ENCODE measurements at places on chromosomes 16 and 17.

GRCh38 chr16:8848231-8848938 lies 20.4 kb downstream of the CARHSP1 start:
- no peak for DNase-seq

GRCh38 chr17:2183346-2183745 lies 120.2 kb downstream of the SMG6 start:
- DNase-seq = no peak

GRCh38 chr17:1904273-1905182 lies 74.7 kb downstream of the RPA1 start:
- DNase-seq = no peak

DNA sequence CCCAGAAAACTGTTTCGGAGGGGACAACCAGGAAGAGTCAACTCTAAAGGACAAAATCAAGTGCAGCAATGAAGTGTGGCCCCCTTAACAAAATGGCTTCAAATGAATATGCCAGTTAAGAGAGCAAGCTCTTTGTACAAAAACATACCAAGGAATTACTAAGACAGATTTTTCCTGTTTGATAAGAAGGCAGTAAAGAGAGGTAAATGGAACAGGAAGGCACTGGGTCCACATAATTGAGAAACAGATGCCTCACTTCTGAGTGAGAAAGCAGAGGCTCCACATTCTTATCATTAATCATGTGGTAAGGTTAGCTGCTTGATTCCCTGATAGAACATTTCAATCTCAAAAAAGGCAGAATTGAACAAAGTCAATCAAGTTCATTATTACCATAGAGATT lies 44.9 kb downstream of the MBTD1 start:
- no peak for DNase-seq

DNA sequence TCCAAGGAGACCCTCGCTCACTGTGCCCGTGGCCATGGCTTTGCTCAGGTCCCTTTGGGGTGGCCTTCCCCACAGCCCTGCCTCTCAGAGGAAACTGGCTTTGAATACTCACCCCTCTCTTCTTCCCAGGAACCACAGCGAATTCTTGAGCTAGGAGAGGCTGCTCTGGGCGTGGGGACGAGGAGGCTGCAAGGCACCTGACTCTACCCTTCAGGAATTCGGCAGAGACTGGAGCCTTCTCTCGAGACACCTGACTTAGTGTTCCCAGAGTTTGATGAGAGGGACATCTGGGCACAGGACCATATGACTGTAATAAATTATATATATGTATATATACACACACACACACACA lies 6.2 kb downstream of the LLGL2 start:
- DNase-seq = no peak

DNA sequence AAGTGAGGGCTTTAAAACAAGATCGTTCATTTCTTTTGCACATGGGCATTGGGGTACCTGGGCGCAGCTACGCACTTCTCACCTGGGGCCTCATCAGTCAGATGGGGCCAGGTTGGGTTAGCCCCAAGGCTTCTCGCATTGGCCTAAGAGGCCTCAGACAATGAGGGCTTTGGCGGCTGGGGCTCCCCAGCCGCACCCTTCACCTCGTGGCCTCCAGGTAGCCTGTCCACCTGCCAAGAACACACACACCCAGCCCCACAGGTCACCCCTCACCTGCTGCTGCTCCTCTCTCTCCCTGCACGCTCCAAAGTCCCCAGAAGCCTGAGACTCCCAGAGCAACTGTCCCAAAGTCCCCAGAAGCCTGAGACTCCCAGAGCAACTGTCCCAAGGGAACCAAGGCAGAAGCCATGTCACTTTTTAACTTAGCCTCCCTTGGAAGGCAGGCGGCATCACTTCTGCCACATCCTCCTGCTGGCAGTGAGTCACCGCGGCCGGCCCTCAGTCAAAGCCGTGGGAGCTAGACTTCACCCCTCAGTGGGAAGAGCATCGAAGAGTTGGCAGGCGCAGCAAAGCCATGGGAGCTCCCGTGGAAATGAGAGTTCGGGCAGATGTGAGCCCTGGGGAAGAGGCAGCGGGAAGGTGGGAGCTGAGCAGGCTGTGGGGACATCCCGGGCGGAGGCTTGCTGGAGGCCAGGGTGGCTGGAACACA lies 78.9 kb upstream of the PLCG2 start:
- no peak for DNase-seq

GRCh38 chr17:44589316-44590071 lies 32.2 kb downstream of the FZD2 start:
- DNase-seq = no peak

GRCh38 chr17:81241648-81242420 lies 2.7 kb downstream of the NDUFAF8 start:
- no peak for DNase-seq

DNA sequence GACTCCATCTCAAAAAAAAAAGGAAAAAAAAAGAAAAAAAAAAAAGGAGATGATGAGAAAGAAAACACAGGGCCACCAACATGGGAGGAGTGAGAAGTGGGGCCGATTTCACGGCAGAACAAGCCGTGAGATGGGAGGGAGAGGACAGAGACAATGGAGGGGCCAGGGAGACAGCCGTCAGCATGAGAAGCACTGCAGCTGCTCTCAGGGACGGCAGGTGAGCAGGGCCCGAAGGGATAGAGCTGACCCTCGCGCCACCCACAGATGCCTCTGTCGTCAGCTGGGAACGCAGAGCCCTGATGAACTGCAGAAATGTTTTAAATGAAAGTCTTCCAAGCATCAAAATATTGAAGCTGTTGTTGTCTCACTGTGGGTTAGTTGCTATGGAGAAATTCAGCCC lies 20.3 kb downstream of the PITPNM3 start:
- DNase-seq = no peak

DNA sequence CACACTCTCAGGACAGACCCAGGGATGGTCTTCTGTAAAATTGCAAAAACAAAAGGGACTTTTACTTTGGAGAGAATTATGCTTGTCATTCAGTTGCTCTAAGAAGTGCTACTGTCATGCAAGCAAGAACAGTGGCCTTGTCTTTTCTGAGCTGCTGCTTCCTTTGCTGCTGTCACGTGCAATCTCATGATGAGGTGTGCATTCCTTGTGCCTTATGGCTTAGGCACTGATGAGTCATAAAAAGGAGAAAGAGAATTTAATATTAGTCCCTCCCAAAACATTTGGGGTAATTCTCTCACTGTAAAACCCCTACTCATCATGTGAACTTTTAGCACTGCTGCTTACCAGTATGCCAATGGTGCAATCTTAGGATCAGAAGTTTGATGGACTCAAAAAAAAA lies 2051.3 kb downstream of the TP53TG3F start:
- DNase-seq = no peak

- DNase-seq = no peak
Measured at GRCh38 chr16:58109330-58109729, 19.9 kb downstream of the CFAP20 start.

DNA sequence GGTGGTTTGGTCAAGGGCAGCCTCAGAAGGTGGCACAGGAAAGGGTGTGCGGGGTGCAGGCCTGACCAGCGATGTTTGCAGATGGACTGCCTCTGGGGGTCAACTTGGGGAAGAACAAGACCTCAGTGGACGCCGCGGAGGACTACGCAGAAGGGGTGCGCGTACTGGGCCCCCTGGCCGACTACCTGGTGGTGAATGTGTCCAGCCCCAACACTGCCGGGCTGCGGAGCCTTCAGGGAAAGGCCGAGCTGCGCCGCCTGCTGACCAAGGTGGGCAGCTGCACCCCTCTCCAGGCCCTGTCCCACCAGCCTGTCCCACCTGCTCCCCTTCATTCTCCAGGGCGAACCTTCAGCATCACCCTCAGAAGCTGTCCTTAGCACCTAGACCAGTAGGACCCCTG lies 12.5 kb downstream of the DHODH start:
- DNase-seq = no peak

- no peak for DNase-seq
Measured at GRCh38 chr16:12043953-12044352, 67.4 kb downstream of the SNX29 start.

GRCh38 chr17:74757502-74757901 lies 9.1 kb downstream of the NHERF1 start:
- no peak for DNase-seq

DNA sequence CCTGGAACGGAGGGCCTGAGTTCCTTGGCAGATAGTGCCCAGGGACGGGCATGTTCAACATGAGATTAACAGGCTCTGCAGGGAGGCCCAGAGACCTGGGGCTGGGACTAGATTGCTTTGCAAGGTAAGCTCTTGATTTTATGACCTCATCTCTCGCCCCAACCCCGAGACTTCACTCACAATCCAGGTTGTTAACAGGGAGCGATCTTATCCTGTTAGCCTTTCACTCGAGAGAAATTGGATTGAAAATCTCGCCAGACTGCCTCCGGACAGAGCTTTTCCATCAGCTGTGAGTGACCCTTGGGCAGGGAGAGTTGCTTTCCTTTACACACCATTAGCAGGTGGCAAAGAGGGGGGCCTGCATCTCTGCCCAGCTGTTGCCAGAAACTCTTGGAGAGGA lies 521.7 kb upstream of the EEF2KMT start:
- DNase-seq = no peak

DNA sequence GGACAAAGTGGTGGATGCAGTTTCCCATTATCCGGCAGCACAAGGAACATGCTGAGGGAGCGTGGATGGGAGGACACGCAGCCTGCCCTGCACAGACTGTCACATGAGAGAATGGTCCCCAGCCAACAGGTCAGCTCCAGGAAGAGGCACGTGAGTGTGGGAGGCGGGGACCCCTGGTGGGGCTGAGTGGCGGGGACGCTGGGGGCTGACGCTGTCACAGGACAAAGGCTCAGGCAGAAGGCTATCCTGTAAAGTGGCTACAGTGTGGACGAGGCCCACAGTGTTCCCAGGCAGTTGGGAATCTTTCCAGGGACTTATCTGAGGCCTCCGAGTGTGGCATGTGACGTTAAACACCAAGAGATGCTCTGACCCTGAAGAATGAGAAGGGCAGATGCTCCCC lies 30.4 kb downstream of the MBTPS1 start:
- no peak for DNase-seq

- no peak for DNase-seq
Measured at GRCh38 chr16:57640185-57640584, 11.8 kb downstream of the ADGRG1 start.

- DNase-seq = no peak
Measured at GRCh38 chr16:48272837-48273421, 25.6 kb upstream of the ABCC11 start.

DNA sequence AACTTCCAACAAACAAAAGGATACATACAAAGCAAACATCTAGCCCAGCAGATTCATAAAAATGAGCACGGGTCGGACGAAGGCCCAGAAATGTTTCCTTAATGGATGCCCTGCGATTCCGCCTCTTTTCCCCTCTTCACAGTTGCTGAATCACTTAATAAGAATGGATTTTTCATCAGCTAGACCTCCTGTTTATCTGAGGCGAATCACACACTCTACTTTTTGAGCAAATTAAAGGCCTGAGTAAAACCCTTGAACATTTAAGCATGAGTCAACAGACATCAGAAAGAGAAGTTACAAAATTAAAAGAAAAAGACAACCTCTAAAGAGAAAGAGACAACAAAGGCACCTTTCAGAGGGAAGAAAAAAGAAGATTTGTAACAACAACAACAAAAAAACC lies 44.7 kb downstream of the HS3ST3A1 start:
- DNase-seq = no peak

DNA sequence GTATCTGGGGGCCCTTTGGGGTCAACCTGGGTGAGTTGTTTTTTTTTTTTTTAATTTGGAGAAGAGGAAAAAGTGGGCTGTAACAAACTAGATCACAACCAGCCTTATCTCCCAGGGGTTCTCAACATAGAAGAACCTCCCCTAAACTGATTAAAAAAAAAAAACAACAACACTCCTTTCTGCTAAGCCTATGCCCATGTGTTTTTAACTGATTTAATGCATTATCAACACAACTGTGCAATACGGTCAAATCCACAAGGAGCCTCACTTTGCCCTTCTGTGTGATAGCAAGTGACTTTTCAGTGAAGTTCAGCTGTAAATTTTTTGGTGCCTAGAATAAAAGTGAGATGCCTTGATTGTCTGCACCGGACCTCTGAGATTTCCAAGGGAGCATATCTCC lies 646 bp downstream of the MYH11 start:
- DNase-seq = no peak
